ENCODE measurements at places on chromosomes 12 and 14. TPM values are rescaled to one million over a fixed set of nuclear protein-coding genes. Genes with fewer than 3 reads are reported as not detected.

DNA sequence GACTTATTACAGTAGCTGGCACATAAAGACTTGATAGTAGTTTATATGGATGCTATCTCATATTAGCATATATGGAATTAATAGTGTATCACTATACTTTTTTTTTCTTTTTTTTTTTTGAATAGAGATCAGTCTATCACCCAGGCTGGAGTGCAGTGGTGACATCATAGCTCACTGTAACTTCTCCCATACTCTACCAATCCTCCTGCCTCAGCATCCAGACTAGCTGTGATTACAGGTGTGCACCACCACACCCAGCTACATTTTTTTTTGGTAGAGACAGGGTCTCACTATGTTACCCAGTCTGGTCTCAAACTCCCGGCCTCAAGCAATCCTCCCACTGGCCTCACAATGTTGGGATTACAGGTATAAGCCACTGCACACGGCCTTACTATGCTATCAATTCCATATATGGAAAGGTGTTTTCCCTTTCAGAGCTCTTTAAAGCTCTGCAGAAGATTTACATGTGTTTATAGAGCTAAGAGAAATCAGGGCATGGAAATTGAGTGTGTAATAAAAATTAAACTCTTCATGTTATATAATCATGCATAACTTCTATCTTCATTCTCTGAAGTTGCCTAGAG lies 1.8 kb upstream of the TBK1 start:
- no peak overlapping the region for H3K4me3 ChIP-seq
- H3K36me3 ChIP-seq = no peaks in the 10 kb centered on the region
- H3K27ac ChIP-seq = no peak overlapping the region
- H3K4me1 ChIP-seq = peaks cover 1% of the 10 kb centered on the region
- no peak for DNase-seq

APEX1 gene
- total RNA-seq = 141 TPM

OTOGL gene
- total RNA-seq = 0.26 TPM

PLCZ1 gene
- total RNA-seq = not detected

- no peak overlapping the region for H3K27ac ChIP-seq
- H3K4me1 ChIP-seq = no peaks in the 10 kb centered on the region
- no peaks in the 10 kb centered on the region for H3K27me3 ChIP-seq
- H3K4me3 ChIP-seq = no peak overlapping the region
These were observed 185.6 kb upstream of the C14orf180 start for GRCh38 chr14:104393898-104394381.

DNA sequence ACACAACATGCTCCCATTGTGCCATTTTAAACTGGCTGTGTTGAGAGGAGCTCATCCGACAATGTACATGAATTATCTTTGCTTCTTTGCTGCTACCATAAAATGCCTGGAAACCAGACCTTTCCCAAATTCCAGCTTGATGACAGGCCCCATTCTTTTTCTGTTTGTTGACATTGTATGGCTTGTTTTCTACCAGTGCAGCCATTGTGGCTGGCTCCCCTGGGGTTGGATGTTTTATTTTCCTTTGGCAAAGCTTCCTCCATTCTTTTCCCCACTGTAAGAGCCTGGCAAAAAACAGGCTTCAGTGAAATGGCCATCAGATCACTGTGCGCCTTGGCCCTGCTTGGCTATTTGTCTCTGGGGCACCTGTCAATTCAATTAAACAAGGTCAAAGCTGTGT lies 532.5 kb downstream of the VRK1 start:
- H3K36me3 ChIP-seq = no peaks in the 10 kb centered on the region
- no peak for DNase-seq
- H3K4me3 ChIP-seq = no peak overlapping the region
- no peaks in the 10 kb centered on the region for H3K27me3 ChIP-seq
- H3K27ac ChIP-seq = no peak overlapping the region
- H3K4me1 ChIP-seq = no peaks in the 10 kb centered on the region

SMOC1 gene
- total RNA-seq = 0.36 TPM

DNA sequence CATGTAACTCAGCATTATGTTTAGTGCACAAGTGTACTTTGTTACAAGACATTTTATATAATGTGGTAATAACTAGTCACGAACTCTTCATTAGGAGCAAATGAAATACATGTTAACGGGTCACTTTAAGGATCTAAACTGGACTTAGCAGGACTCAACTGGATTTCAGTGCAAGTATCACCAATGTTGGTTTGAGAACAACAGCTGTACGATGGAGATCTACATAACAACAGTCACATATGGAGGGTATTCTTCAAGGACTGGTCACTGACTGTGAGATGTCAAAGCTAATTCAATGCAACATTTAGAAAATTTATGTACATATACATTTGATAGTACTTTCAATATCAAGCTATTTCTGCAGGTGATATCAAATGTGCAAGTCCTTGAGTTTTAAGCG lies 22.5 kb upstream of the SYCP3 start:
- H3K27ac ChIP-seq = no peak overlapping the region
- peaks cover 2% of the 10 kb centered on the region for H3K4me1 ChIP-seq
- H3K27me3 ChIP-seq = no peaks in the 10 kb centered on the region
- DNase-seq = no peak
